NCI-H1694 treated with DMSO at 0.1 percent for 48 hours (cell line): ENCODE measurements at places on chromosomes 13 and 19.

- DNase-seq: no peak
Observed at GRCh38 chr13:44710576-44710975, 134.4 kb upstream of the TSC22D1 start.

DNA sequence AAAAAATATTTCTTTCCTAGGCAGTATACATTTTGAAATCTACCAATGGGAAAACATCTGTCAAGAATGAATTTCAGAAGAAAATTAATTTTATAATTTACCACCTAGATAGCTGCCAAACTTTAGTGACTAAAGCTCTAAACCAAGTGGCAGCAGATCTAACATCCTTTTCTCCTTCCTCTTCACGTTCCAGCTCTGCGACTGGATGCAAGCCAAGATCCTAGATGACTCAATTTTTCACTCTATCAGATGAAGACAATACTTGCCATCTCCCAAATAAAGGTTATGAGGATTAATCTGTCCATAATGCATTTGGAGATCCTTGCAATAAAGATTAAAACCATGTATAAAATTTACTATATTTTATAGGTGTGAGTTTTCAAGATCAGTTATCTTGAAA, 66.7 kb upstream of the MIR17HG start:
- no peak for DNase-seq

DNA sequence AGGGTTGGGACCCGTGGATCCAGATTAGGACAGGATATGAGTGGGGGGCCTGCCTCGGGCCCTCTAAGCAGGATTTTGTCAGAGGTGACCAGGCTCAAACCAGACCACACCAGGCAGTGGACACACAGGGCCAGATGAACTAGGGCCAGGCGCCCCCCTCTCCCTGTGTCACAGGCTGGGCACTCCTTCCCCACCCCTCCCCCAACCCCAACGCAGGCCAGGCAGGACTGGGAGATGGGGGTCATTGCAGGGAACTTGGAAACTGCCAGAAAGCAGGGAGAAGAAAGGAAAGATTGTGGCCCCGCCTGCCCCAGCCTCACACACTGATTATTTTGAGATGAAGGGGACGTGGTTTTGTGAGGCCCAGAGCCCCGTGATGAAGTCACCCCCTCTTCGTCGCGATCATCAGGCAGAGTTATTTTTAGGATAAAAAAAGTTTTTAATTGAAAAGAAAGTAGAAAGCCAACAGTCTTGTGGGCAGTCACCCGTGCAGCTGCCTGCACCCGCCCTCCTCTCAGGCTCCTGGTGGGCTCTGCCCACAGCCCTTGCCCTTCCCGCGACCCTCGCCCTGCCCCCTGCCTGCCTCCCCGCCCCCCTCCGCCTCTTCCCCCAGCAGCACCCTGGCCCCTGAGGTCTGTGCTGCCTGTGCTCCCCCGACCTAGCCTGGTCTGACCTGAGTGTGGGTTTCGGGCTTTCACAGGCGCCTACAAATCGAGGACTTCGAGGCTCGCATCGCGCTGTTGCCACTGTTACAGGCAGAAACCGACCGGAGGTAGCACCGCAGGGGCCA, 1.9 kb upstream of the YJEFN3 start:
- no peak for DNase-seq

DNA sequence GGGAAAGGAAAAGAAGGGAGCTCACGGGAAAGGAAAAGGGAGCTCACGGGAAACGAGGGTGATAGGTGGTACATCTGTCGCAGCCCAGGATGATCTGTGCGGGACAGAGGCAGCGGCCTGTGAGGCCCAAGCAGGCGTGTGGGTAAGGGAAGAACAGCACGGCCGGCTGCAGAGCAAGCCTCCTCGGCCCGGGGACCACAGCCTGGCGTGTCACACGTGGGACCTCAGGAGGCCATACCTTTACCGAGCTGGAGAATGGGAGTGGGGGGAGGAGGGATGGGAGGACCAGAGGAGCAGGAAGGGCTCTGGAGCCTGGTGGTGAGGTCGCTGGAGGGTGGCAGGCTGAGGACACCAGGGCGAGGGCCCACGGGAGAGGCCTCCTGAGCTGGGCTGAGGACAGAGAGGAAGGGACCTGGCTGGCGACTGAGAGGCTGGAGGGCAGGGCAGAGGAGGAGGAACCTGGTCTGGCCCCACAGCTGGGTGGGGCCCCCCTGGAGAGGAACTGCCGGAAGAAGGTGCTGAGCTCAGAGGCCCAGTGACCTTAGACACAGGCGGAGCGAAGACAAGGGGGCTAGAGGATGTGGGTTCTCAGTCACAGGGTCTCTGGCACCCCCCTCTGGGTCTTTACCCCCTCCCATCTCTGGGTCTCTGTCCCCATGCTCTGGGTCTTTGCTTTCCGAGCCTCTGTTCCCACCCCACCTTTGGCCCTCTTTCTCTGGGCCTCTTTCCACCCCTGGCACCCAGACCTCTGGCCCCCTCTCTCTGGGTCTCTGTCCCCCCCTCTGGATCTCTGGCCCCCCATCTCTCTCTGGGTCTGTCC, 2.9 kb upstream of the FTL start:
- no peak for DNase-seq

DNA sequence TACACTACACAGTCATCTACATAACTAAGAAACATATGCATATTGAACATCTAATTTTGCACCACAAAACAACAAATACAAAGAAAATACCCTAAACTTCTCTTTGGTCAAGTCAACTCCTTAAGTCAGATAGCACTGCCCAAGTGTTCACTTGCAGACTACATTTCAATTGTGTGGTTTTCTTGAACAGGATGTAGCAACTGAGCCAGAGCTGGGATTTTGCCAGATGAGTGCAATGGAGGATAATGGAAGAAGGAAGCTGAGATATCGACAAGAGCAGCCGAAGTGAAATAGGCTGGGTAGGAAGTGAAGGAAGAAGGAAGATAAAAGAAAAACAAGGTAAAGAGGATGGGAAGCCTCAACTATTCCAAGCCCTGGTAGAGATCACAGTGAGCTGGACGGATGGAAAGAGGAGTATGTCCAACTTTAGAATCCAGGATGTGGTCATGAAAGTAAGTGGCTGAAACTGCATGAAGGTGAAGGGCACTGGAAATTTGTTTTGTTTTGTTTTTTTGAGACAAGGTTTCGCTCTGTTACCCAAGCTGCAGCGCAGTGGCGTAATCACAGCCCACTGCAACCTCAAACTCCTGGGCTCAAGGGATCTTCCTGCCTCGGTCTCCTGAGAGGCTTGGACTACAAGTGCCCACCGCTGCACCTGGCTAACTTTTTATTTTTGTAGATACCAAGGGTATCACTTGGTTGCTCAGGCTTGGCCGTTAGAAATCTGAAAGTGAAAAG, 15.0 kb downstream of the NUFIP1 start:
- DNase-seq: no peak

DNA sequence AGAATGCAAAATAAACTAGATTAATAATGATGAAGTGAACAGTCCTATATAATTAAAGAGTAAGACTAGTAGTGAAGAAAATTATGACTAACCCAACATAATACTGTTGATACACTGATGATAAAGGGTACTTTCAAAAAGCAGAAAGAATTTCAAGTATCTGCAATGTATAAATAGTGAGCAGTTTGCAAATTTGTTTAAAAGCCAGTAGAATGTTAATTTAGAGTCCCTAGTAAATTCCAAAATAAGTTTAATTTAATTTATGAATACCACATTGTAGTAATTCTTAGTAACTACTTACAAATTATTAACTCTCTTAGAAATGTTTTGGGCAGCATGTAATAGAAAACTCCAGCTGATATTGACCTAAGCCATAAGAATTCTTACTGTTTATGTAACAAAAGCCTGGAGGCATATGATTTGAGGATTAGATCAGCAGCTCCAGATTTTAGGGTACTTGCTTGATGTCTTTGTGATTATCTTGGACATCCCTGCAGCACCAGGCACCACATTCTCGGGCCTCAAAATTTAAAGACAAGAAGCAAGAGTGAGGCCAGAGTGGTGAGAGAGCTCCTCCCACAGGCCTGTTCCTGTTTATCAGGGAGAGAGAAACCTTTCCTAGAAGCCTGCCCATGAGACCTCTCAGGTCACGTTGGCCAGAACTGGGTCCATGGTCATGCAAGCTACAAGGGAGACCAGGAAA, 67.6 kb upstream of the TDRD3 start:
- DNase-seq: peak; percentile 1

GRCh38 chr13:109587689-109588088, 198.7 kb downstream of the IRS2 start:
- DNase-seq: no peak

DNA sequence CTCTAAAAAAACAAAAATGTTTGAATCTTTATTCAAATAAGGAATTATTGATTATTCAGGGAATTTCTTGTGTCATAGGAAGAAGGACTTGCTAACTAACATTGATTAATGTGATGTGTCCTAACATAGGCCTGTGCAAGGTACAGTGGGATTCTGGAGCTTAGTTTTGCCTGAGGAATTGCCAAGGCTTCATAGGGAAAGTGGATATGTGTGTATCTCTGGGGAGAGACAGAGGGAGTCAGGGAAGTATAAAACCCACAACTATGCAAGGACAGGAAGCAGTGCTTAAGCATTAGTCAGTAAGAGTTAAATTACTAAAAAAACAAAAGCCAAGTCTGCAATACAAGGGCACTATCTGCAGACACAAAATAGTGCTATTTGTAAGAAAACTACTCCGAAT, 59.6 kb downstream of the WDFY2 start:
- DNase-seq: no peak

- no peak for DNase-seq
Observed at GRCh38 chr19:55678121-55678671, 3.2 kb downstream of the EPN1 start.

GRCh38 chr13:94308832-94309231, 170.7 kb downstream of the DCT start:
- peak; percentile 6 for DNase-seq

- no peak for DNase-seq
Observed at GRCh38 chr19:39297931-39298634, 1.9 kb downstream of the IFNL1 start.

- no peak for DNase-seq
Observed at GRCh38 chr19:51123802-51124201, 904 bp upstream of the SIGLEC9 start.

GRCh38 chr13:94800423-94800822, 88.1 kb upstream of the SOX21 start:
- no peak for DNase-seq

DNA sequence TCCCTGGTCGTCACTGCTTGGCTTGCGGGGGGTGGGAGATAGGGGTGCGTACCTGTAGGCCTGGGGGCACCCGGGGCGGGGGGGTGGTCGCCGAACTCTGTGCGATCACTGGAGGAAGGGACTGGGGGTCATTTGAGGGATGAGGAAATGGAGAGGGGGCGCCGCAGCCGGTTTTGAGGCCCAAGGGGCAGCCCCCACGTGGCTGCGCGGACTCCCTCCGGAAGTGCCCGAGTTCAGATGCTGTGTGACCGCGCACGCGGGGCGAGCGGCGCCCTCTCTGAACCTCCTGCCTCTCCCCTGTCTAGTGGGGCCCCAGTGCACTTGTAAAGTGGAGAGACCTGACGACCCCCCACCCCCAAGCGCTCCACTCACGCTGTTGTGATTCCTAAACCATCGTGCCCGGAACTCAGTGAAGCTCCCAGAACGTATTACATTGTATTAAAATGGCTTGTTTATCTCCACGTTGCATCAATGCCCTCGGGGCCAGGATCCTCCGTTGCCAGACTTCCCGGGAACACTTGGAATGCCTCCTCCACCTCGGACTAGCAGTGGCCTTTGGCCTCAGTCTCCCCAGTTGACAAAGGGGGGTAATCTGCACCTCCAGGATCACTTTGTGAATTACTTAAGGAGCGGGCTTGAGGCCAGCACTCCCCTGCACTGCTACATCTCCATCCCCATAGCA, 3.0 kb upstream of the NANOS3 start:
- no peak for DNase-seq

DNA sequence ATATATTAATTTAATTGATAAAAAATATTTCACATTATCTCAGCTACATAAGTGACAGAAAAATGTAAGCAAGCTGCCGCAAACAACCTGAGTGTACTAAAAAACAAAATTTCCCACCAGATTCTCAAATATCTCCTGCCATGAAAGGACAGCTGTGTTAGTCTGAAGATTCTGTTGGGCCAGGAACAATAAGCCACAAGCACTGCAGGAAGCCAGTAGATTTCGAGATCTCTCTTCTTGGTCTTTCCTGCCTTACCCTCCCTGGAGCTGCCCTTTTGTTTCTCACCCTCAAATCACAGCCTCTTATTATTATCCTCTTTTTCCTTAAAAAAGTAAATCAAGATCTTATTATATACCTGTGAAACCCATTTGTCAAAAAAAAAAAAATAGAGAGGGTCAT, 165.6 kb downstream of the EFNB2 start:
- DNase-seq: no peak

GRCh38 chr13:99796175-99796819, 175.3 kb downstream of the ZIC5 start:
- DNase-seq: no peak

DNA sequence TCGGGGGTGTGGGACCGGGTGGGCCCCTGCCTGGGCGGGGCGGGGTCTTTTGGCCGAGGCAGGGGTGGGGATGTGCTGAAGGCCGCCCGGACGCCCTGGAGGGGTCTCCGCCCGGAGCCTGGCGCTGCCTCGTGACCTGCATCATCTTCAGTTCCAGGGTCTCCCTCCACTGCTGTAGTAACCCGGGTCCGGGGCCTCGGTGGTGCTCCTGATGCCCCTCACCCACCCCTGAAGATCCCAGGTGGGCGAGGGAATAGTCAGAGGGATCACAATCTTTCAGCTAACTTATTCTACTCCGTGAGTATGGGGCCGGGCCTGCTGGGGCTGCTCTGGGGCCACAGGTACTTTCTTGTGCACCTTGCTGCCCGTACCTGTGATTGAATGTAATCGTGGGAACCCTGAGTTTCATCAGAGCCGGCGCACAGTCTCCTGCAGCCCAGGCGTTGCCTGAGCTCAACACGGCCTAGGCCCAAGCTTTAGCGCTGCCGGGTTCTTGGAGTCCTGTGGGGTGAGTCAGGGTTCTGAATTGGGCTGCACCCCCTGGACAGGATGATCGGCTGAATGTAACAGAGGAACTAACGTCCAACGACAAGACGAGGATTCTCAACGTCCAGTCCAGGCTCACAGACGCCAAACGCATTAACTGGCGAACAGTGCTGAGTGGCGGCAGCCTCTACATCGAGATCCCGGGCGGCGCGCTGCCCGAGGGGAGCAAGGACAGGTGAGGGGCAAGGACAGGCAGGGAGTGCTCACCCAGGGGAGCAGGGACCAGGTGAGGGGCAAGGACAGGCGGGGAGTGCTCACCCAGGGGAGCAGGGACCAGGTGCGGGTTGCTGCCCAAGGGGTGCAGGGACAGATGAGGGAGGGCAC, 10.5 kb downstream of the PEAK3 start:
- DNase-seq: no peak

GRCh38 chr13:51501592-51502152, 48.8 kb upstream of the INTS6 start:
- DNase-seq: no peak

GRCh38 chr13:19587635-19588300, 26.4 kb upstream of the TPTE2 start:
- peak; percentile 33 for DNase-seq
